Progenitor cell of endocrine pancreas (in vitro differentiated cells): ENCODE measurements at places on chromosomes 16 and 17.

- no peak for DNase-seq
These were observed 75.7 kb downstream of the IRF8 start for GRCh38 chr16:85974428-85975375.

DNA sequence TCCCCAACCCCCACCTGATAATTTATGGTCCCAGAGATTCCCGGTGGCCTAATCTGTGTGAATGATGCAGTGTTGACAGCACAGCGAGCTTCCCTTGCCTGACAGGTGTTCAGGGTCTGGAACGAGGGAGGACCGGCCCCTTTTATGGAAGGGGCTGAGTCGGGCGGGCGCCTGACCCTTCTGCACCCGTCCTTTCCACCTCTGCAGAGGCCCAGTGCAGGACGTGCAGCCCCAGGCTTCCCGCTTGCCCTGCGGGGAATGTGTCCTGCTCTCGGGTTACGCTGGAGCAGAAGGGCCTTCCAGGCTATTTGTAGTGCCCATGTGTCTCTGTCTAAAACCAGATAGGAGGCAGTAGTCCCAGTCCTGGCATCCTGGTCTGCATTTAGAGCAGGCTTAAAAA is 16.2 kb downstream of the SMTNL2 start:
- DNase-seq, result no peak

DNA sequence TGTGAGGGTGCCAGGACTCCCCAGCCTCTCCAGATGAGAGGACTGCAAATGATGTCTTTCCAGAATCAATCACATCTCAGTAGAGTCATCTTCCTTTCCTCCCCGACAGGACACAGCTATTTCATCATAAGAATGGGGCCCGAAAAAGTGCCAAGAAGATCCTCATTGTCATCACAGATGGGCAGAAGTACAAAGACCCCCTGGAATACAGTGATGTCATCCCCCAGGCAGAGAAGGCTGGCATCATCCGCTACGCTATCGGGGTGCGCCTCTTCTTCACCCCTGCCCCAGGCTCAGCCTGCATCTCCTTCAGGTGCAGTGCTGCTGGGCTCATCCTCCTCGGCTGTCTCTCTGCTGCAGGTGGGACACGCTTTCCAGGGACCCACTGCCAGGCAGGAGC is 14.3 kb downstream of the ITGAD start:
- no peak for DNase-seq

DNA sequence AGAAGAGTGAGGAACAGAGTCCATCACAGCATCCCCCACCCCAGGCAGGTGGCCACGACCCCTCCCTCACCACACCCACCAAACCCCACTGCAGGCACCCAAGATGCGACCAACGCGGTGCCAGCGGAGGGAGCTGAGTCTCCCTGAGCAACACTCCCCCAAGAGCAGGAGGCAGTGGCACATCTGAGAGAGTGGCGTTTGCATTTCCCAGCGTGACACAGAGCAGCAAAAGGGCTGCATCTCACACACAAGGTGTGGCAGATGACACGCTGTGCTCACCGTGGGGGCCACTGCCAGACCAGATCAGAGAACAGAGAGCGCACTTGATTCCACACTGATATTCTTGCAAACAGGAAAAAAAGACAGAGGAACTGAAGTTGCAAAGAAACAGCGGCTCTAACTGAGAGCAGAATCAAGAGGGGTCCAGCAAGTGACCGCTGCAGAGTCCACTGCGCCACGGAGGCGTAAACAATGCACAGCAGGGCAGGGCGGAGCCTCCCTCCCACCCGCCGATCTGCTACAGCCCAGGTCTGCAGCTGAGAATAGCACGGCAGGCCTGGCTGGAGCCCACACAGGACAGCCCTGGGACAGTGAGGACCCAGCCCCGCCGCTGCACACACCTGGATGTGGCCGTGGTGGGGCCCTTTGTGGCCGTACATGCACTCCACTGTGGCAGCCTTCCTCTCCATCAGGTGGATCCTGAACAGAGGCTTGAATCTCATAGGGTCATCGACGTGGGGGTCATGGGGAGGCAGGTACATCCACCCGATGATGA is 26.0 kb upstream of the C16orf95 start:
- no peak for DNase-seq

GRCh38 chr17:81049973-81050551 is 15.1 kb downstream of the BAIAP2 start:
- no peak for DNase-seq

- no peak for DNase-seq
These were observed 28.6 kb downstream of the C16orf74 start for GRCh38 chr16:85722128-85722893.
